ENCODE measurements at places on chromosomes 2 and 18. TPM values are rescaled to one million over a fixed set of nuclear protein-coding genes. Genes with fewer than 3 reads are reported as not detected.

IL36B gene
- total RNA-seq: not detected

DNA sequence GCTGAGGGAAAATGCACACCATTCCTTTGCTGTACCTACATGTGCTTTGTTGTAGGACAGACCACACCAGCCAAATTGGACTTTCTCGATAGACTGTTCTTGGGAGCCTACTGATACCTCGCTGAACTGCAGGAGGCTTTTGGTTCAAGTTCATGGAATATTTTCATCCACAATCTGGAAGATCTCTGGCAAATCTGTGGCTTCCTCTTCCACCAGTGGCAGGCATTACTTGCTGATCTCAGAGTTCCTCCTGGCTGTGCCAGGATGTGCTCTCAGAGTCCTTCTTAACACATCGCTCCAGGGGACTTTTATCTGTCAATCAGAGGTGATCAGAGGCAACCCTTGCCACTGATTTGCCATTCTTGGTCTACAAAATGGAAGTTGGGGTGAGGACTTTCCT lies 87.7 kb downstream of the PTGR3 start:
- no peak for DNase-seq

DNA sequence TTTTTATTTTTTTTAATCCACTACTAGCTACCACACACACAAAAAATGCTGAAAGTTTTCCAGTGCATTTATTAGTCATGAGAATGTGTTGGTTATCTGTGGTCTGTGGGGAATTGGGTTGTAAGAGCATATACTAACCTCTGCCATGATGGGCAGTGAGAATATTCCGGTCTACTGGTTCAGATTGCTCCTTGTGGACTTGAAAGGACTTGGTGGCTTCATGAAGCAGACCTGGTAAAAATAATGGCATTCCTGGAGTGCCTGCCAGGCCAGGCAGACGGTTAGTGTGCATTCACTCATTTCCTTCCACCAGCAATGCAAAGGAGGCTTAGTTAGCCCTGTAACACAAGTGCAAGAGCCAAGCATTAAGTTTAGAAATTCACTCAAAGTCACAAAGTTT lies 150.8 kb downstream of the THSD7B start:
- no peak for DNase-seq

DNA sequence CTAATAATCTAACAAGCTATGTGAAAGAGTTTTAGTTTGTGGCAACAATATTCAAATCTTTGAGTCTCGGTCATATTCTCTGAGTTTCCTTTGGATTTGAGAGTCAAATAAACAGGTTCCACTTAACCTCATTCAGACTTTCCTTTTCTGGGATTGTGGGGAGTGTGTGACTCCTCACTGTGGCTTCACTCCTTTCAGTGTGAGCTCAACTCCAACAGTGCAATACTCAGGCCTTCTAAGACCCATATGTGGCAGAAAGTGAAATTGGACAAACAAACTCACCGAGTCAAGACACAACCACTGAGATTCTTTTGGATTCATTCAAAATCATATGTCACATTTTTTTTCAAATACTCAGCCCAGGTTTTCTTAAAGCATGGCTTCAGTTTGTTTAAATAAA lies 25.4 kb downstream of the SLC9A4 start:
- DNase-seq: no peak

- DNase-seq: peak; percentile 85
Observed at GRCh38 chr2:127153691-127154158, 46.8 kb upstream of the BIN1 start.

- no peak for DNase-seq
Observed at GRCh38 chr2:181646415-181646987, 10.4 kb downstream of the CERKL start.
